NCI-H1436 treated with DMSO at 0.1 percent for 48 hours (cell line): ENCODE measurements at places on chromosomes 1 and 21.

GRCh38 chr1:52877554-52877953 is 35.0 kb downstream of the ZYG11A start:
- no peak for DNase-seq

- no peak for DNase-seq
These were observed 122.8 kb upstream of the IVNS1ABP start for GRCh38 chr1:185439727-185440415.

GRCh38 chr1:22364326-22364650 is 87.4 kb upstream of the ZBTB40 start:
- DNase-seq = no peak

DNA sequence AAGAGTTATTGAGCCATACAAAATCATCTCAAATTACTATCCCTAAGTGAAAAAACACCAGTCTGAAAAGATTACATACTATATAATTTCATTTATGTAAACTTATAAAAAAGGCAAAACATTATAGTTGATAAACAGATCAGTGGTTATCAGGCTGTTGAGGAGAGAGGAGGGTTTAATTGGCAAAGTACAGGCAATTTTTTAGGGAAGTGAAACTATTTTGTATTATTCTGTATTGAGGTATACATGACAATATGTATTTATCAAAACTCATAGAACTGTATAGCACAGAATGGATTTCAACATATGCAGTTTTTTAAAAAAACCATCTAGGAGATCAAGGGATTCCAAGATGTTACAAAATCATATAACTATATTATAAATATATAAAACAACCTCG is 403.7 kb downstream of the LTN1 start:
- DNase-seq = no peak

GRCh38 chr21:32844653-32845436 is 73.3 kb upstream of the PAXBP1 start:
- no peak for DNase-seq

- DNase-seq = no peak
These were observed 75.8 kb upstream of the BCAR3 start for GRCh38 chr1:93757256-93758036.
